ENCODE measurements at places on chromosomes 2 and 18. TPM values are rescaled to one million over a fixed set of nuclear protein-coding genes. Genes with fewer than 3 reads are reported as not detected.
A peak's percentile ranks its signal among the peaks of the same experiment; 100 is the strongest.

DNA sequence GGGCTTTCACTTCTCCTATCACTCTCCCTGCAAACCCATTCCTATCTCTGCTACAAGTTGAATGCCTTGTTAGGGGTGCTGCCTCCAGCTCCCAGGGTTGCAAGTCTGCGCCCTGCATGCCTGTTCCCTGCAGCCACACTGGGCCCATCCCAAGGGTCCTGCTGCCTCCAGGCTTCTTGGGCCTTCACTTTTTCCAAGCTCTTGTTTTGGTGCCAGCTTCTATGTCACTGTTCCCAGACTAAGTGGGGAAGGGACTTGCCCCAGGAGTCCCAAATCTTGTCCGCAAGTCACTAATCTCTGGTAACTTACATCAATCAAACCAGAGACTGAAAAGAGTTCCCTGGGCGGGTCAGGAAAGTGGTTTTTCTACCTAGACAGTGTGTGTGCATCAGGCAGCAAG lies 65.4 kb downstream of the ZCCHC2 start:
- no peak for DNase-seq

DNA sequence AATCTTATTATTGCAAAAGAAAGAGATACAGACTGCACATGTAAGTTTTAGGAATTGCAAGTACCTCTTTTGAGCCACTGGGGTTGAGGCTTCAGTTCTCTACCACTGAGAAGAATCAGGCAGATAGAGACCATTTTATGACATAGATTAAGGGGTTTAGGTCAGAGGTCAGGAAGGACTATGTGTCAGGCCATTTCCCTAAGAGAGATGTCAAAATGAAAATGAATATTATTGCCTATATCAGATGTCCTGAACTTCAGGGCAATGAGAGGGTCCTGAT lies 113.7 kb downstream of the GATA6 start:
- DNase-seq = no peak

- DNase-seq = no peak
Measured at GRCh38 chr18:57900906-57901435, 97.9 kb upstream of the ATP8B1 start.

DNA sequence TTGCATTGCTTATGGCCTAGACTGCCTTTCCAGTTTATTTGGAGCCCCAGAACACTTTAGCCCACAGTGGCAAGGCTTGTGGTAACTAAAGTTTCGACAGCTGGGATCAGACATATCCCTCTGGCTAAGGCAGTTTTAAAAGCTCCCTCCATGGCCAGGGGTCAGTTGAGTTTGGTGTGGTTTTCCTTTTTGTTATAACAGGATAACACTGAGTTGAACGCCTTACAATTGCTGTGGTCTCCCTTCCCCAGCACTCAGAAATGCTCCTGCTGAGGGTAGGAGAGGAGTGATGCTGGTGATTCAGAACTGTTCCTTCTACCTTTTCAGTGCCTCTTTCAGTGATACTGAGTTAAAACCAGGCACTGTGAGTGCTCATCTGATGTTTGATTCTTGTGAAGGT lies 182.6 kb downstream of the GULP1 start:
- DNase-seq = no peak

DNA sequence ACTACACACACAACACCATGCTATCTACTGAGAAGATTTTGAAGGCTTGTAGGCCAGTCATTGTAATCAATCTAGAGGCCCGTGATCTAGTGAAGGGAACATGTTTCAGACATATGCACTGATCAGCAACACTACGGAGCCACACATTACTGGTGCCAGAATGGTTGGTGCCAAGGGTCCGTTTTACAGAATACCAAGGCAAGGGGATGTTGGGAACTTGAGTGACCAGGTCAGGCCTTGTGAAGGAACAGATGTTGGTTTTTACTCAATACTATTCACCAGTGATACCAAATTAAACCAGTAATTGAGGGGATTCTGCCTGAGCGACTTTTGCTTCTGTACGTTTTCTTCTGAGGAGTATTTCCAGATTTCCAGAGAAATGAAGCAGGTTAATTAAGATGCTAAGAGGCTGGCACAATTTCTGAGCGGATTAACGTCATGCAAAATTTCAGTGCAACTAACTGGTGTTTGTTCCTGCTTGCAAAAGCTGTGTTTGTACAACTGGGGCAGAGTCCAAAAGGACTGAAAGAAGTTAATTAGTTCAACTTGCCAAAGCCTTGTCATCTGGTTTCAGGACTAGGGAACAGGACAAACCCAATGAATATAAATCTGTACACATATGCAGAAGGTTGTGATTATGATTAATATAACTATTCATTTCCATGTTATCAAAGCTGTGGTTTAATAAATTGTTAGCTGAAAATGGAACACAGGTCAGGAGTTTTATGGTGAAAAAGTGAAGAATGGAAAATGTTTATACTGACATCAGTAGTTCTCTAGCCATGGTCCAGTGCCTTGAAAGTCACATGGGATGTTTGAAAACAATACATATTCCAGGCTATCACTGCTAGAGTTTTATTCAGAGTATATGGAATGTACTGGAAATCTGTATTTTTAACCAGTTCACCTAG lies 432.1 kb upstream of the DCC start:
- no peak for DNase-seq

DNA sequence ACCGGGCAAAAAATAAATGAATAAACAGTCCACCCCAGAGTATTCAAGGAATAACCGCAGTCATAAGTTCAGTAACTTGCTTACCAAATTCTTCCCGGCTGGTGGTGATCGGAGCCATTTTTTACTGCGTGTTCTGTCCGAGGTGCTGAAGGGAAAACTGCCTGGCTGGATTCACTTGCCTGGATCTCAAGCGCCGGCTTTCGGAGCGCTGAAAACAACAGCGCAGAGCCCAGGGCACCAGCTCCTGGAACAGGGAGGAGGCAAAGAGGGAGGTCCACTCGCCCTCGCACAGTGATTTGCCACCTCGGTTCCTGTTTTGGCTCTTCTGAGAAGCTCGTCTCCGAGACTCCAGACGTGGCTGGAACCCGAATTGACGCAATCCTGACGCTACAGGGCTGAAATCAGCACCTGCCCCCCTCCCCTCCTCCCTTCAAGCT lies at the start of gene SYT4:
SYT4 (minus strand) TSS at position 327 of the 437 bp plus-strand sequence; CDS start at position 118, 209 bp downstream.
- DNase-seq = peak; percentile 53

- DNase-seq = no peak
Measured at GRCh38 chr18:54125429-54125828, 99.0 kb downstream of the MBD2 start.

GRCh38 chr2:202592566-202592965 lies 42.2 kb upstream of the FAM117B start:
- DNase-seq = no peak

DNA sequence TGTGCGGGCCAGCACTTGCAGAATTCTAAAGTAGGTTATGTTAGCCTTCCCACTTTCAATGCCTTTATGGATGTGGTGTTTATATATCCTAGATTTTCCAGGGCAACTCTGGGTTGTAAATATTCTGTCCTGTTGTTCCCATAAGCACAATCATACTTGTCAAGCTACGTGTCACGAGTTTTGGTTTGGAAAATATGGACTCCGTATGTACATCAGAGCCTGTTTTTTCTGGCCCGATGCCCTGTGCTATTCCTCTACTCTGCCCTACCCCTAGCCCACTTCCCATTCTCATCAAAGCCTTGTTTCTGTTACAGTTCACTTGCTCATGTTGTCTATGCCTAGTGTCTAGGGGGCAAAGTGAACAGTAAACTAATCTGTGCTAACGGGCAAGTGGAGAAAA lies 27.0 kb upstream of the ZEB2 start:
- DNase-seq = no peak

DNA sequence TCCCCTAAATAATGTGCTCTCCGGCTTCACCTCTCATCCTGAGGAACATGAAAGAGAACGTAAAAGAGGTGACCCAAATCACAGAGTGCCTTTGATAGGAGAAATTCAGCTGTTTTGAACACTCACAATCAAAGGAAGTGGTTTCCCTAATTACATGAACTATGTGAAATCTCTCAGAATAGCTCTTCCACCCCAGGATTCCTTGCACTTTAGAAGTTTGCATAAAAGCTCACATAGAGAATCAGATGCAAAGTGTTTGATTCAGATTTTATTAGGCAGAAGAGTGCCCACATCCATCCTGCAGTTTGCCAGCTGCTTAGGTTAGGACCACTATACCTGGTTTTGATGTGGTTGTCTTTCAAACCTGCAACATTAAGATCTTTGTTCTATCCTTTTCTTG lies 61.0 kb downstream of the MAP3K20 start:
- no peak for DNase-seq

GRCh38 chr2:176508374-176508773 lies 239.1 kb downstream of the MTX2 start:
- no peak for DNase-seq

DNA sequence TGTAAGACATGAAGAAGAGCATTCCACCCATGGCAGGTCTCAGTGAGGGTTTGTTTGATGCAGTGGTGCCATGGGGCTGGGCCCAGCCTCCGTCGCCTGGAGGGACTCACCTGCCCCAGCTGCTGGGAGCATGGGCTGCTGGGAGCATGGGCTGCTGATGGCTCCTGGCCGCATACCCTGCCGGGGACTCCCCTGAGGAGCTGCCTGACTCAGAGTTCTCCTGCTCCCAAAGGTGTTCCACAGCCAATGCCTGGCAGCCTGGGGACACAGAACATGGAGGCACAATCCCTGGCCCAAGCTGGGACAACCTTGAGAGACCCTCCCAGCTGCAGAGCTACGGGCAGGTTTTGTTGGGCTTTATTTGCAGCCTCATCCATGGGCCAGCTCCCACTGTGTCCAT lies 108.4 kb downstream of the COPS8 start:
- DNase-seq = no peak

DNA sequence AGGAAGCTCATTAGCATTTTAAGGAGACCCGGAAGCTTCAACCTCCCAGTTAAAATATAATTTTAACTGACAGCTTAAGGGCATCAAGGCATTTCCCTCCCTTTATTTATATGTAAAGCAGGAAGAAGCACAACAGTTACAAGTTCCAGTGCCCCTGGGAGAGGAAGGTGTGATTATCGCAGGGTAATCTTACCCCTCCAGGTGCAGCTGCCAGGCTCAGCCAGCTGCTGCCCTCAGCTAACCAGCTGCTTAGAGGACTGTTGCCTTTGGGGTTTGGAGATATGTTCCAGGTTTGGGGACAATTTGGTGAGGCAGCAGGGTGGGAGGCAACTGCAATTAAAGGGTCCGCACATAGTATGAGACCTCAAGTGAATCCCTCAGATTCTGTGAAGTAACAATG lies 55.3 kb upstream of the SETBP1 start:
- DNase-seq = no peak

- DNase-seq = no peak
Measured at GRCh38 chr18:22179174-22179573, 9.8 kb downstream of the GATA6 start.

- no peak for DNase-seq
Measured at GRCh38 chr2:183031911-183032794, 6.1 kb downstream of the NCKAP1 start.

- no peak for DNase-seq
Measured at GRCh38 chr18:59916746-59917145, 16.9 kb downstream of the PMAIP1 start.

DNA sequence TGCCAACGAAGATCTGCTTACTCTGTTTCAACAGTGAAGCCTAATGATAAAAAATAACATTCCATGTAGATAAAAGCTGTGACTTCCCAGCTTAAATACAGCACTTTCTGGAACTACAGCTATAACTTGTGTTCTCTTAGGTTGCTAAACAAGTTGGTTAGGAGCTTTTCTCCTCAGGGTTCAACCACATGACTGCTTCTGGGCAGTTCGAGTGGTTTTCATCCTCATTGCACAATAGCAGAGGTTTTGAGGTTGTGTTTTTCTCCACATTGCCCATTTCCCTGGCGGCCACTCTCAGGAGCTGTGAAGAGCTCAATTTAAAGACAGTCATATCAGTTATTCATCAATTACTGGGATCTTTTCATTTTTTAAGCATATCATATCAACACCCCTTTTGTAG lies 102.2 kb upstream of the CYP1B1 start:
- no peak for DNase-seq

DNA sequence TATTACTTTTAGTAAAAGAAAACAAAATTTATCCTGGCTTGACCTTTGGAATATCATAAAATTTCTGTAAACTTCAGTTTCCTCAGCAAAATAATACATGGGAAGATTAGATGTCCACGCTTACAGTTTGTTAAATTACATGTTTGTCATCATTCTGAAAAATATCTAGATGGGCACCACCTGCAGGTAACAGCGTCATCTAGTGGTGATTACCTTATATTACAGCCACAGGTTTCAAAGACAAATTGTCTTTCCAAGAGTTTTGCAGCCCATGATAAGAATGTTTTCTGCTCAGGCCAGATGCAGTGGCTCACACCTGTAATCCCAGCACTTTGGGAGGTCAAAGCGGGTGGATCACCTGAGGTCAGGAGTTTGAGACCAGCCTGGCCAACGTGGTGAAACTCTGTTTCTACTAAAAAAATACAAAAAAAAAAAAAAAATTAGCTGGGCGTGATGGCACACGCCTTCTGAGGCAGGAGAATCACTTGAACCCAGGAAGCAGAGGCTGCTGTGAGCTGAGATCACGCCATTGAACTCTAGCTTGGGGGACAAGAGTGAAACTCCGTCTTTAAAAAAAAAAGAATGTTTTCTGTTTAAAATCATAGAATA lies 96.3 kb upstream of the RASGRP3 start:
- no peak for DNase-seq

GRCh38 chr2:166057370-166058164 lies 70.3 kb downstream of the SCN1A start:
- DNase-seq = no peak

DNA sequence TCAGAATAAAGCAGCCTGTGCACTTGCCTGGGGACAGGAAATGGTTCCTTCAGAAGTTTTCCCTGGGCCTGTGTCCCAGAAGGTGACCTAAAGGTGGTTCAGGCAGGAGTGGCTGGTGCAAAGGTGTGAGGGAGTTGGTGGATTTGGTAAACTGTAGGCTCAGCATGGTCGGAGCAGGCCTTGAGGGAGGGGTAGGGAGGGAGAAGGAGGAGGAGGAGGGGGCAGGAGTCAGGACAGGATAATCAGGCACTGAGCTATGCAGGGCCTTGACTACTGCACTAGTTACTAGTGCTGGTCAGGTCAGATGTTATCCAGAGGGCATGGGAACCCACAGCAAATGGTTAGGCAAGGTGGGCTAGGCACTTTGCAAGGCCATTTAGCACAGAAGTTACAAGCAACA lies 21.3 kb downstream of the LYPD6B start:
- no peak for DNase-seq

- no peak for DNase-seq
Measured at GRCh38 chr2:54954705-54955357, 95.4 kb downstream of the RTN4 start.

The VIT gene
- 0.10 TPM for polyA plus RNA-seq

The SPEG gene
- 10.7 TPM for polyA plus RNA-seq

The CAPN14 gene
- polyA plus RNA-seq = 0.16 TPM

The TEX44 gene
- polyA plus RNA-seq = not detected

The MROH2A gene
- polyA plus RNA-seq = 0.16 TPM
